Left kidney (tissue), 8 donors: ENCODE measurements at places on chromosomes 2 and 18.

GRCh38 chr2:30971231-30972025 lies 164.2 kb upstream of the CAPN13 start:
- no peak for DNase-seq

DNA sequence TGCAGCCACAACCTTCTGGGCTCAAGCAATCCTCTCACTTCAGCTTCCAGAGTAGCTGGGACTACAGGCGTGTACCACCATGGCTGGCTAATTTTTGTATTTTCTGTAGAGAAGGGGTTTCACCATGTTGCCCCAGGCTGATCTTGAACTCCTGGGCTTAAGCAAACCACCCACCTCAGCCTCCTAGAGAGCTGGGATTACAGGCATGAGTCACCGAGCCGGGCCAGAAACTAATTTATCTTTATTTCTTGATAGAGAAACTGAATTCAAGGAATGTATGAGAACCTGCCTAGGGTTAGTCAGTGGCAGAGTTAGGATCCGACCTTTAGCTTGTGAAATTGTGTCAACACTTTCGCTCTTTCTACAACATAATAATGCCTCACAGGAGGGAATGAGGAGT lies 19.3 kb upstream of the ITGAV start:
- DNase-seq, result no peak

- no peak for DNase-seq
These were observed 47.0 kb upstream of the IHH start for GRCh38 chr2:219107758-219108157.

DNA sequence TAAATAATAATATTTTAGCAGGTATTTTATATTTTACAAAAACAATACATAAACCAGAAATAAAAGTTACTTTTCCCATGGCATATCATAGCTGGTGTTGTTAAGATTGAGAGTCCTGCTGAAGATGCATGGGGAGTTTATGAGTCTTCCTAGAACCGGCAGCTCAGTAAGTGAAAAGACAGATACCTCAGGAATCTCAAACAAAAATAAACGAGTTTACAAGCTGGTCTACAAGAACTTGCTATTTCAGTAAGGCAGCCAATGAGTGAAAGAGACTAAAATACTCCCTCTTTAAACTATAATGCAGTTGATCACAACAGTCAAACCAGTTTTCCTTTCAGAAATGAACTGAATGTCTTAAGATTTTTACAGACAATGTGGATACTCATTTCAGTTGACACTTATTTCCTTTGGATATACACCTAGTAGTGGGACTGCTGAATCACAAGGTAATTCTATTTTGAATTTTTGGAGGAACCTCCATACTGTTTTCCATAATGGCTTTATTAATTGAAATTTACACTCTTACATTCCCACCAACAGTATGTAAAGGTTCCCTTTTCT lies 8.9 kb downstream of the GAREM1 start:
- no peak for DNase-seq
